Stimulated activated CD8-positive, alpha-beta memory T cell treated with anti-CD3 and anti-CD28 coated beads, Interleukin-2, amount 100 ng/mL, for 1 hour (primary cell): ENCODE measurements at places on chromosomes 2 and 18.

- DNase-seq: no peak
Measured at GRCh38 chr2:10357193-10358169, 54.8 kb downstream of the HPCAL1 start.

DNA sequence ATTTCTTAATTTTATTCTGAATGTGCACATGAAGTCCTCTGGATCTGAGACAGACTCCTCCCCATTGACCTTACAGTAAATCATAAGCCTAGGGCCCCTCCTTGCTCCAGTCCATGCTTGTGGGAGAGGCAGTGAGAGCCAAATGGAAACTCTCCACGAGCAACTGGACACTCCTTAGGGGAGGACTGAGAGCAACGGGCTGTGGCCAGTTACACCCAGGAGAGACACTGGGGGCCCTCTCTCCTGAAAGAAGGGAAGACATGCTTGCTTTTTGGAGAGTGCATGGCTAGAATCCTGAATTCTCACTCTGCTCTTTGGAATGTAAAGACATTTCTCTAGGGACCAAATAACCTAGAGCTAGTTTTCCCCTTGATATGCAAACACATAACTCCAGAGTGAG lies 49.0 kb upstream of the BIN1 start:
- no peak for DNase-seq

- DNase-seq: no peak
Measured at GRCh38 chr2:24511198-24511597, 20.1 kb downstream of the NCOA1 start.

DNA sequence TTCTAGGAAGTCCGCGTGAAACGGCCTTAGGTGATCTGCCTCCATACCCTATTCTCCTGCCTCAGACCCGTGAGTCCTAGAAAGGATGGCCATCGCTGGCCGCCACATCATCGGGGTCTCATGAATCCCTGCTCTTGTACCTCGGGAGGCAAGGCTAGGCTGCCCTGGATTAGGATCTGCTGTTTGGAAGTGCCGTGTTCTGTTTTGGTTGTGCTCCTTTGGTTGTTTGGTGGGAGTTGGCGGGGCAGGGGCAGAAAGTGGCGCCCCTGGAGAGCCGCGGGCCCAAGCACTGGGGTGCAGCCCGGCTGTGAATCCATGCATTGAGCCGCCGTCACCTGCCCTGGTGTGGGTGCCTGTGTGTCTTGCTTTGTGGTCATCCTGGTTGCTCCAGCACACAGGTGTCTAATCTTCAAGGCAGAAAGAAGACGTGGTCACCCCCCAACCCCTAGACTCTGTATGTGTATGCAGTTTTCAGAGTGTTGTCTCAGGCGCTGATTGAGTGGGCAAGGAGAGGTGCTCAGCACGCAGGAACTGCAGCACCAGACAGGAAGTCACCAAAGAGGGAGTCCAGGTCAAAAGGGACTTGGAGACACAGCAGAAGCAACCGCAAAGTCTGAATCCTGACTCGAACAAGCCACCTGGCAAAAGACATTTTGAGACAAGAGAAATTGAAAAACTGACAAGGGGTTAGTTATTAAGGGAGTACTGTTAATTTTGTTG lies 80.0 kb upstream of the LDLRAD4 start:
- no peak for DNase-seq

DNA sequence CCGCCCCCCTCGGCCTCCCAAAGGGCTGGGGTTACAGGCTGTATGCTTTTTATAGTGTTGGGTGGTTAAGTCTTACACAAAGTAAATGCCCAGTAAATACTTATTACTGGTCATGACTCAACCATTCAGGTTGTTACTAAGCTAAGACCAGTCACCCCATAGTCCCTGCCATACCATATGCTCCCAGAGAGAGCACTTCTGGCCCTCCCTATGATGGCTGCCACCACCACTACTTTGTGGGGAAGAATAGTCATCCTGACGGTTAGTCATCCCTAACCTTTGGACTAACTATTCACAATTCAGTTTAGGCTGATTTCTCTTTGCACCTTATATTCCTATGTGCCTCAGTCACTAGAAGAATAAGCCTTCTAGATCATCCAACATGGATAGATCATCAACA lies 42.0 kb upstream of the MSH2 start:
- DNase-seq: no peak
